Stimulated activated CD4-positive, alpha-beta T cell treated with anti-CD3 and anti-CD28 coated beads, TNF-alpha, amount 100 ng/mL, for 48 hours (primary cell): ENCODE measurements at places on chromosomes 7 and 10.

- no peak for DNase-seq
These were observed 64.8 kb downstream of the REEP3 start for GRCh38 chr10:63586043-63586442.

- DNase-seq: no peak
These were observed 185.8 kb downstream of the USP6NL start for GRCh38 chr10:11425676-11426075.

DNA sequence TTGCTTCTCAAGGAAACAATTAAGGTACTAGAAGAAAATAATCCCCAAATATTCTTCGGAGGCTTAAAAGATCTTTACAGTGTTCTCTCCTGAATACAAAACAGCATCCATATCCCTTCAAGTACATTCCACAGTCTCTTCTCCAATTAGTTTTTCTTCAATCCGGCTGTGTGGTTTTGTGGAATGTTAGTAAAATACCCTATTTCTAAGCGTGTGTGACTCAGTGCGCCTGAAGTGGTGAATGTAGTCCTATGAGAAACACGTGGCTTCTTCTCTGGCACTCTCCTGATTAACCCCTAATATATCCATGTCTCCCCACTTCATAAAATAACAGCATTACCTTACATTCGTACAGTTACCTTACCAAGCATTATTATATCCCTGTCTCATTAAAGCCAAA is 570.2 kb downstream of the ARL4A start:
- DNase-seq: no peak

DNA sequence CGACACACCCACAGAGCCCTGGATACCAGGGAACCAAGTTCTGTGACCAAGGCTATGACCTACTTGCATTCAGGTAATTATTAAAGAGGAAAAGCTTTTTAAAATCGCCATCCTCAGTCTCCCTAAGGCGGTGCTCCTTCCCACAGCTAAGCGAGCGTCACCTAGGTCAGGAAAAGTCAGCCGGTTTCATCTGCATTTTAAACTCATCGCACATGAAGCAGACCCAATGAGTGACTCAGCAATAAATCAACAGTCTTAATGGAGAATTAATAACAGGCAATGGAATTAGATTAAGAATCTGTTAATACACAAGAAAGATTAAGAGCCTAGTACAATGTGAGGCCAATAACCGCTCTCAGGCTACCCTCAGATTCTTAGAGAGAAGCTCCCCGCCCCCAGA is 59.2 kb downstream of the HSPA12A start:
- no peak for DNase-seq

DNA sequence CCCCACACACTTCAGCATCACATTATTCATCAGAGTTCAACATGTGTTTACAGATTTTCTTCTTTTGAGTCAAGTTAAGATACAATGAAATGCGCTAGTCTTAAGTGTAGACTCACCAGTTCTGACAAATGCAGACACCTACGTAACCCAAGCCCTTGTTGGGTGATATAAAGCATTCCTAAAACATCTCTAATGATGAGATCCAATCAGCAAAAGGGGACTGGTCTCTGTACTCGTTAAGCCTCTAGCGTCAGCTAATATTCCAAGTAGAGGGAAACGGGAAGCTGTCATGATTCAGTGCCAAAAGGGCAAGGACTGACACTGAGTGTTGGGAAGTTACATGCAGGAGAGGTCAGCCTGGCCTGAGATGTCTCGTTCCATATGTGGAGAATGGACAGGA is 38.7 kb upstream of the TRIL start:
- DNase-seq: no peak

- DNase-seq: no peak
These were observed 231.4 kb downstream of the DNAJB6 start for GRCh38 chr7:157568106-157568769.

- DNase-seq: no peak
These were observed 80.0 kb downstream of the ZNF277 start for GRCh38 chr7:112286250-112287086.

- peak; percentile 6 for DNase-seq
These were observed 757 bp downstream of the ANKIB1 start for GRCh38 chr7:92246360-92247101.

DNA sequence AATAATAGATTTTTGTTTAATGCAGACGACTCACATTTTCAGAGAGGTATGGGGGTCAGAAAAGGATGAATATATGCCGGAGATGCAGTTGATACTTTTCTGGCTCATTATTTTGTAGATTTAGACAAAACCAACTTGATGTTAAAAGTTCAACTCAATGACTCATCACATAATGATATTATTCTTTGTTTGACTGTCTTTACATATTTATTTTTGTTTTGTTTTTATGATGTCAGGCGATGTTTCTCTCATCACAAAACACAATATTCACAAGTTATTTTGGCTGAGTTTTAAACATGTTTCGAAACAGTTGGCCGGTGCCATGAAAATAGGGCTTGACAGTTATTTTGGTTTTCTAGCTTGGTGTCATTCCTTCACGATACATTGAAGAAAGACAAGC is 1.3 kb downstream of the GJD4 start:
- DNase-seq: no peak

DNA sequence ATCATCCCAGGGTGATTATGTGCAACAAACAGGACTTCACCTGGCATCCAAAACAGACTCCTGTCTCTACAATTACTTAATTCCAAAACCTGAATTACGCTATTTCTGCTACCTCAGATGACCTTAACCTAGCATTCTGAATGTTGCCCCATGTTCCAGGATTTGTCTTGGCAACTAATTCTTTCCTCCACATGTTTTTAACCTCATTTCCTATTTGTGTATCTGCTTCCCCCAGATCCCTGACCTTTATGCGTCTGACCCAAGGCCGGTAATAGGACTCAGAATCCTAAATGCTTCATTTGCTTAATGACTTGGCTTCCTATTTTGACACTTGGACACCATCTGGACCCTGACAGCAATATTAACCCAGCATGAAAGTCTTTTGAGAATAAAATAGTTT is 8.7 kb upstream of the ING3 start:
- no peak for DNase-seq

DNA sequence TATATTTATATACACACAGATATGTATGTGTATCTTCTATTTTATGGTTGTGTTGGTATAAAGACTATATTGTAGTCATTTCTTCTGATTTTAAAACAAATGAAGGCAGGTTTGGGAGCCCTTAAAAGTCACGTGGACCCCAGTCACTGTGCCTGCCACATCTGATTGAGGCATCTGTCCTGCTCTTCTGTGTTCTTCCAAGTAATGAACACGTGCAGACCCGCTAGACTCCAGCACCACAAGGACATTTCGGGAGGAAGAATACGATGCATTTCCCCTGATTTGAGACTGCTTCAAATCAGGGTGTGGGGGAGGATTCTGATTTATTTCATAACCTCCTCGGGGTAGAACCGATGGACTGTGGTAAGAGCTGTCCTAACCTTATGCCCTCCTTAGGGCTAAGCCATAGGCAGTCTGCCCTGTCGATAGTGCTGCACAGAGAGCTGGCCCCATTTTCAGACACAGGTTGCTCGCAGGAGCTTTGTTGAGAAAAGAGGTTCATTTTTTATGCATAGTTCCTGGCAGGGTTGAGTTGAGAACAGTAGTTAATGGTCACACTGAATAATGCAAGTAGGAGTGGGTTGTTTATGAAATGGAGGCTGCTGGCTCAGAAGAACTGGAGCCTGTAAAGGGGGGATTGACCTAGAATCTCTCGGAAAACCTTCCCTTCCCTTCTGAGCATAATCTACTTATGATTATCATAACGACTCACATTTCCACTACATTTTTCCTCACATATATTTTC is 55.0 kb upstream of the C10orf120 start:
- no peak for DNase-seq

- DNase-seq: no peak
These were observed 22.6 kb upstream of the AMZ1 start for GRCh38 chr7:2665359-2665791.

- no peak for DNase-seq
These were observed 48.4 kb downstream of the DAGLB start for GRCh38 chr7:6399351-6399750.

GRCh38 chr10:104657457-104657856 is 16.4 kb downstream of the SORCS3 start:
- DNase-seq: no peak

DNA sequence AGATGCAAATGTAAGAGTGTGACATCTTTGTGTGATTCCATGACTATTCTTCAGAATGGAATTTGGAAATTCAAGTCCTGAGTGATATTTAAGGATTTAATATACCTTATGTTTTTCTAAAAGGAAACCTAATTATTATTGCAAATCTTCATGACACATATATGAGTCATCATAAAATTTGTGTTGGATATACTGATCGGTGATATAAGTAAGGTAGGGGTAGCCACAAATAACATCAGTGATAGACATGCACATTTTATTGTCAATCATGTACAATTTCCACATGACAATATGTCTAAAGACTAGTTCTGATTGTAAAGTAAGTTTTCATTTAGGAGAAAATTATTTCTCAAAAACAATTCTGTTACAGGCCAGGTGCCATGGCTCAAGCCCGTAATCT is 59.7 kb upstream of the AGMO start:
- no peak for DNase-seq

- DNase-seq: no peak
These were observed 70.9 kb downstream of the TFPI2 start for GRCh38 chr7:93819699-93820098.

- DNase-seq: no peak
These were observed 55.0 kb upstream of the DUSP5 start for GRCh38 chr10:110442746-110443145.

DNA sequence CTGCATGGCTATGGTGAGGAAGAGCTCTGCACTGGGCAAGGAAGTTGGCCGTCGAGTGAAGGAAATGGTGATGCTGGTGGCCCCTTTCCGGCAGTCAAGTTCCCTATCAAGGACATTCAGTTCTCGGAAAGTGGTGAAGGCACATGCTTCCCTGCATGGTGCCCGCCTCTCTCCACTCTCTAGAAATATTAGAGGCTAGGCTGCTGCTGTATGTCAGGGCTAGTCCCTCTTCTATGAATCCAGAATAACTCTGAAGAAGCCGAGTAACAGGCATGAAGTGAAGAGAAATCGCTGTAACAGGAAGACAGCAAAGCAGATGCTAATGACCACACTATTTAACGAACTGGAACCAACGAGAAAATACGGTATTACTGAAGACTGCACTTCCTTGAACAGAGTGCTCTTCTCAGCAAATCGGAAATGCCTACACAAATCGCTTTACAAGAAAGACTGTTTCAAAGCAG is 5.4 kb downstream of the IDI1 start:
- no peak for DNase-seq

- DNase-seq: no peak
These were observed at the start of gene DRGX for GRCh38 chr10:49395741-49396665. TSS of gene DRGX (minus strand) at chr10:49396089. CDS start at chr10:49395440, 649 bp downstream.

- no peak for DNase-seq
These were observed 199.8 kb downstream of the JCAD start for GRCh38 chr10:29859521-29860130.

DNA sequence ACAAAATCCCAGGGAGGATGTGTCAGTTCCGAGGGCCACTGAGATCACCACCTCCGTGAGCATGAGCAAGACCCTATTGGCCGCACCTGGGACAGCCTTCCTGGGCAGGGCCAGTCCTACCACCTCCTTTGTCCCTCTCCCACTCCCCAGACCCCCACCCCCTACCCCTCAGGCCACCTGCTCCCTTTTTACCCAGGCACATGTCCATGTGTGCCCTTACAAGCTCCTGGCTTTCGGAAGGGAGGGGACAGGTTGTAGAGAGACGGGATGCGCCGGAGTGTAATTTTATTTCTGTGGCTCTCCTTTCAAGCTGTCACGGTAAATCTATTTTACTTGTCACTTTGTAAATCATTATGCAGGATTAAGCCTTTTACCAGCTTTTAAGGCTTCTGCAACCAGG is 20.9 kb downstream of the ZMIZ1 start:
- no peak for DNase-seq

- DNase-seq: no peak
These were observed 1.4 kb downstream of the CCNJ start for GRCh38 chr10:96044736-96045135.

DNA sequence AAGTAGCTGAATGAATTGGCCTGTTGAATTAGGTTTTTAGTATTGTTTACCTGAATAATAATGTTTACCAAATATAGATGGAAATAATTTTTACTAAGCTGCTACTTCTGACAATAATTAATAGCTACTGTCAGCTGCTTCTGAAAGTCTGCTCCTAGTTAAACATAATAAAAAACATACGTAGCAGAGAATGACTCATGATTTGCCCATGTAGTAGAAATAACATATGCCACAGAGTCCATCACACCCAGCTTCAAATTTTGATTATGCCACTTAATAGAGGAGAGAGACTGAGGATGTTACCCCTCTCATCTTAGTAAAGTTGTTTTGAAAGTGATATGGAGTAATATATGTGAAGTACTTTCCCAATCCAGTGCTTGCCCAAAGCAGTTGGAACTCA is 57.6 kb upstream of the MDFIC start:
- DNase-seq: no peak

DNA sequence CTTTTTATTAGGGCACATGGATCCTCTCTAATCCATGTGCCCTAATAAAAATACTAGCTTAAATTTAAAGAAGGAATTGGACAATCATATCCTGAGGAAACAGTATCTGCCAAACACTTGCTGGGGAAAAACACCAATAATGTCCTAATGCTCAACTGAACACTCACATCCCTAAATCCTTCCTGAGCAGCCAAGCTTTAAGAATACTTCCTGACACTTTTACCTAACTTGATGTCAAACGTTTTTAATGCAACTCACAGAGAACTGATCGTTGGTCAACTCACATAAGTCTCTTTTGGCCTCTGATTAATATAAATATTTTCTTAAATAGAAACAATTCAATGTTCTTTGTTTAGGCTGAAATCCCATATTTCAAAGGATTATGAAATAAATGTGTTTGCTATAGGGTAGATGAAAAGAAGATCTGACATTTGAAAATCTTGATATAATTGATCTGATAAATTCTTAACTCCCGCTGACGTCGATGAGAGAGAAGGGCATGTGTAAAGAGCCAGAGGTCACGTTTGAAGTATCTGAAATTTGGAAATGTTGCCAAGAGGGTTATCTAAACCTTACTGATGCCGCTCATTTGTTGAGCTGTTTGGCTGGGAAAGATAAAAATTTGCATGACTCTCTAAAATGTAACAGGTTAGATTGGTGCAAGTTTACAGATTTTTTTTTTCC is 122.8 kb upstream of the RHOBTB1 start:
- no peak for DNase-seq

- DNase-seq: no peak
These were observed 175.7 kb downstream of the SEMA3D start for GRCh38 chr7:85011127-85011526.

GRCh38 chr7:129768614-129769399 is 157.3 kb downstream of the NRF1 start:
- DNase-seq: no peak
